ENCODE measurements at places on chromosomes 3 and 15.

DNA sequence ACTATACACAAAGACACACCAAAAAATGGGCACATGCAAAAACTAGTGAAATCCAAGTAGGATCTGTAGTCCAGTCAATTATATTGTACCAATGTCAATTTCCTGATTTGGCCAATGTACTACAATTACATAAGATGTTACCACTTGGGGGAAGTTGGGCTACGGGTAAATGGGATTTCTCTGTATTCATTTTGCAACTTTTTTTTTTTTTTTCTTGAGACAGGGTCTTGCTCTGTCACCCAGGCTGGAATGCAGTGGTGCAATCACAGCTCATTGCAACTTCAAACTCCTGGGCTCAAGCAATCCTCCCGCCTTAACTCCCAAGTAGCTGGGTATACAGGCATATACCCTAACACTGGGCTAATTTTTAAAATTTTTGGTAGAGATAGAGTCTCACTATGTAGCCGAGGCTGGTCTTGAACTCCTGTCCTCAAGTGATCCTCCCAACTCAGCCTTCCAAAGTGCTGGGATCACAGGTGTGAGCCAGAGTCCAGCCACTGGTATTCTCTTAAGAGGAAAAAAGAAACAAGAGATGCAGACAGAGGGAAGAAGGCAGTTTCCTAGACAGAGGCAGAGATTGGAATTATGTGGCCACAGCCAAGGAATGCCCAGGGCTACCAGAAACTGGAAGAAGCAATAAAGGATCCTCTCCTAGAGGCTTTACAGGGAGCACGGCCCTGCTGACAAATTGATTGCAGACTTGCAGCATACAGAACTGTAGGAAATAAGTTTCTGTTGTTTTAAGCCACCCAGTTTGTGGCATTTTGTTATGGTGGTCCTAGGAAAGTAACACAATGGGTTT lies 33.3 kb downstream of the TFDP2 start:
- no peak for DNase-seq

DNA sequence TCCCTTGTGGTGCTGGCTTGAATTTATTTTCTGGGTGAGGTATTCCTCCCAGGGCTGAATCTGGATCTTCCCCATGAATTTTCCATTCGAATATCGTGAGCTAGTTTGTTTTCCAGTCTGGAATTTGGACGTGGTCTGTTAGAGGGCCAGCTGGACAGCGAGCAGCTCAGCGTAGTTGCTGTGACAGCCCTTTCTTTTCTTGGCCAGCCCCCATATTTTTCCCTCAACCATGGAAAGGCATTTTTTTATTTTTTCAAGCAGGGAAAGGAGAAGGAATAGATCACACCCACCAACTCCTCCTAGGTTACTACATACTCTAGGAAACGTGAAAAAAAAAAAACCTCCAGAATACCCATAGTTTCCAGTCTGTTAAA lies 152.0 kb downstream of the KLHL25 start:
- no peak for DNase-seq

- no peak for DNase-seq
Measured at GRCh38 chr3:45623393-45623792, 28.8 kb downstream of the LIMD1 start.

DNA sequence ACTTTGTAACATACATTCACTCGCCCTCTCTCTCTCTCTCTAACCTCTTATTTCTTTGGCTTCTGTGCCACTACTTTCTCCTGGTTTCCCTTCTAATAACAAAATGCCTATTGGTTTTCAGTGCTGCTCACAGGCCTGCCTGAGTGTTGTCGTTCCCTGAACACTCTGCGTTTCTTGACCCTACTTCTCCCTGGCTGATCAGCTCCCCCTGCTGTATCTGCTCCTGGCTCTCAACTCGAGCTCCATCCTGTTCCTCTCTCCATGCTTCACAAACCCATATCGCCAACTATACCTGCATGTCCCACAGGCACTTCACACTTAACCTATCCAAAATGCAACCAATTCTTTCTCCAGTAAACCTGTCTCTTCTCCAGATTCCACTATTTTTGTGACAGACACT lies 111.4 kb downstream of the OPA1 start:
- DNase-seq: no peak

DNA sequence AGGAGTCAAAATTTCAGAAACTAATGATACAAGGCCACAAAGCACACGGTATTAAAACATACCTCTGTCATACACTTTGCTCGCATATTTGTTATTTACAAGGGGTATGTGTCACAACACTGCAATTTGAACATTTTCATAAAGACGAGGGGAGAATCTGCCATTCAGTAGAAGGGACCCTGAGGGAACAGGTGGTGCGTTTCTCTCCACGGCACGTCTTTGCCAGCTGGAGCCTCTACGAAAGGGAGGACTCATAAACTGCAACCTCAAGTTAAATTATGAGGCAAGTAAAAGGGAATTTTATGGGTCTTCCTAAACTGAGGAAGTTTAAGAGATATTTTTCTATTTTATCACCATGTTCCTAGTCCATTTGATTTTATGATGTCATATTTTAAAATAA lies 19.1 kb downstream of the ATP10A start:
- DNase-seq: no peak

- no peak for DNase-seq
Measured at GRCh38 chr3:24985668-24986067, 442.4 kb upstream of the RARB start.

GRCh38 chr3:177382944-177383343 lies 185.7 kb upstream of the TBL1XR1 start:
- no peak for DNase-seq

DNA sequence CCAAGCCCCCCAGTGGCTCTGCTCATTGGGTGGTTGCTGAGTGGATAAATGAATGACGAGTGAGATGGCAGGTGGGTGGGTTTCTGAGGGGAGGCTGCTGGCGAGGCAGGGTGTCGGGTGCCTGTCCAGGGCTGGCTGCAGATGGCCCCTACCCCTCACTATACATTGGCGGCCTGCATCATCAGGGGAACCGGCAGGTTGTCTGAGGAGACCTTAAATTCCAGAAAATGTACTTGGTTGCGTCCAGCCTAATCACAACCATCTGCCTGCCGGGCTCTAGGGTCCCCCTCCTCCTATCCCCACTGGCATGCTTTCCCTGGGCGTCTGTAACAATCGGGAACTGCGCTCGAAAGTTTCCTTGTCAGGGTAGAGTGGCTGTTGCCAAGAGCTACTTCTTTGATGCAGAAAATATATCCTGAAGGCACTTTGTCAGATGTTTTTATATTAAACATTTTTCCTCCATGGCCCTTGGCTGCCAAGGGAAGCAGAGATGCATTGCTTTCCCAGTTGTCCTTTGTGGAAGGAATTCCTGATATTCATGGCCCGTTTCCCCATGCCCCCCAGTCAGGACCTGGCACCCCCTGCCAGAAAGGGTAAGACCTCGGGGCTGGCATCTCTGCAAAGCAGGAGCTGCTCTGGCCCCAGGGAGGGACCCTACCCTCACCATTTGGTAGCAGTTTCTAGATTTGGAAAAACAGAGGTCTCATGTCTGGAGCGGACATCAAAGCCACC lies 22.9 kb downstream of the SMAD6 start:
- DNase-seq: no peak

- no peak for DNase-seq
Measured at GRCh38 chr3:133965013-133965570, 64.6 kb downstream of the SLCO2A1 start.

DNA sequence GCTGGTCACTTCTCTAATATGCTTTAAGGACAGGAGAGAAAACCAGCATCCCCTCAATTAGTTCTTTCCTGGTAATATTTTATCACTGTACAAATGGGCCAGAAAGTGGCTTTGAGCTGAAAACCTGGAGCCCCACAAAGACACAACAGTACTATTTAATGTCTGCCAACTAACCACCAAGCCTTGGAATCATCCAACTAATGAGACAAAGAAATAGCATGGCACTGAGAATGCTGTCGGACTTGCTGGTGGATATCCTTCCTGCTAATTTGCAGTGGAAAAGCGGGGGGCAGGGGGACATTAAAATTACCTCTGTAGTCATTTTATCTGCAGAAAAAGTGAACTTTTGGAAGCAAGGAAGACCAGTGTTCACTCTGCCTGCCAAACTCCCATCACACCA lies 288.5 kb downstream of the KBTBD8 start:
- DNase-seq: no peak

- DNase-seq: no peak
Measured at GRCh38 chr3:124845406-124845805, 41.8 kb downstream of the ITGB5 start.

- DNase-seq: no peak
Measured at GRCh38 chr3:119677641-119677934, 382 bp upstream of the COX17 start.

DNA sequence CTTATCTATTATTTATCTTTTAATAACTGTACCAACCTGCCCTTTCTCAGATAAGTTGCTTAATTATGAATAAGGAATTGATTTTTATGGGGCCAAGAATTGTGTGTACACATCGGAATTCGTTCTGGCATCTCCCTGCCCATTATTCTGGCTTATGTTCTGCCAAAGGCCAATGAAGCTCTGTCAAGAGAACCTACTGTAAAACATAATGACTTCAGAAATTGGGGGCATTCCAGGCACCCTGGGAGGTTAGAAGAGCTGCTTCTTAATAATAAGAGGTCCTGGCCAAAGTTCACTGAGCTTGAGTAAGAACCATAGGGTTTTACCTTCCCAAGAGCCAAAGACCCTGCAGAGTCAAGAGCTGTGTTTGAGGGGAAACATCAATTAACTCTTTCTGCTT lies 261.7 kb downstream of the SLC9A9 start:
- no peak for DNase-seq

- DNase-seq: no peak
Measured at GRCh38 chr3:46489875-46490274, 7.9 kb upstream of the RTP3 start.

GRCh38 chr3:98038286-98038685 lies 3.2 kb upstream of the GABRR3 start:
- no peak for DNase-seq

DNA sequence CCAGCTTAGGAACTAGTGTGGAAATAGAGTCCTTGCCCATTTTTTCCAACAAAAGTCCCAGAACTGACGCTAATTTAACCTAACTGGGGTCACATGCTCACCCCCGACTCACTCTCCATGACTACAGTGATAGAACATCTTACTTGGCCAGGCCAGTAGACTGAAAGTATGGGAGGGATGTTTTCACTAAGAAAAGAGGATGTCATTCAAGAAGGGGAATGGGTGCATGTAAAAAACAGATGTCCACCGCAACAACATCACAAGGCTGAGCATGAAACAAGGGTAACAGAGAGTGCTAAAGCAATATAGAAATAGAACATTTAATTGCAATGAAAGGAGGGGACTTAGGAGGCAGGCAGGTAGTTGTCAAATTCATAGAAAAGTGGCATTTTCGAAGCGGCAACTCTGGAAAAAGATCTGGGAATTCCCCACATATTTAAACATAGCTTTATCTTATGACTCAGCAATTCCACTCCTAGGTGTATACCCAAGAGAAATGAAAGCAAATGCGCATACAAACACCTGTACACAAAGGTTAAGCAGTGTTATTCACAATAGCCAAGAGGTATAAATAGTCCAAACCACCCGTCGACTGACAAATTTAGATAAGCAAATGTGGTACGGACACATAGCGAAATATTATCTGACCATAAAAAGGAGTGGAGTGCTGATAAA lies 41.1 kb upstream of the UBE2E2 start:
- DNase-seq: no peak

DNA sequence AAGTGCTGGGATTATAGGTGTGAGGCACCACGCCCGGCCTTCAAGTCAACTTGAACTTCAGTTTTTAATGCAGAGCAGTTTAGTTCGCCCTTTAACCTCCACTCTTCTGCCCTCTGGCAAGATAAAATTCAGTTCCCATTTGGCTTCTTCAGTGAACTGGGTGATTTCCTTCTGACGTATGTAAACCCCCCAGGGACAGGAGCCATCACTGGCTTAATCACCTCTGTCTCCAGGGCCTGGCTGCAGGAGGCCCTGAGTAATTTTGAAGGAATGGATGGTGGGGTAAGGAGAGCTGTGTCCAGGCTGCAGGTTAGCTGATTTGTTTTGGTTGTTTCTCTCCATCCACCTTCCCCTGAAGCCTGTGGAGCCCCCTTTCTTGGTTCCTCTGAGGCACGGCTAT lies 11.9 kb downstream of the MCM2 start:
- no peak for DNase-seq

DNA sequence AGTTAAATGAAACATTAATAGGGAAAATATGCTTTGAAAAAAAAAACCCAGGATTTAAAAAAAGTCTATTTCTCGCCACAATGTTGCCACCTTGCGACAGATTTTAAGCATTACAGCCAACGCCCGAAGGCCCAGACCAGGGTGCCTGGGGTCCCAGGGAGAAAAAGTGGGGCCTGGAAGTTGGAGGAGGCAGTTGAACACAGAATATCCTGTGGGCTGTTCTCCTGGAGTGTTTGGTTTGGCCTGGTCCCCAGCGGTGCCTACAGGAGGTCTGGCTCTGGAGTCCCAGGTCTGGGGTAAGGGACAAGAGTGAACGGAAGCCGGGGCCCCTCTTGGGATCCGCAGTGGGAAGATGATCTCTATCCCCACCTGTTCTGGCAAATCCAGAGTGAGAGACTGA lies 3.4 kb downstream of the RNU6-1 start:
- DNase-seq: no peak

- no peak for DNase-seq
Measured at GRCh38 chr15:78051596-78051995, 25.9 kb downstream of the TBC1D2B start.

DNA sequence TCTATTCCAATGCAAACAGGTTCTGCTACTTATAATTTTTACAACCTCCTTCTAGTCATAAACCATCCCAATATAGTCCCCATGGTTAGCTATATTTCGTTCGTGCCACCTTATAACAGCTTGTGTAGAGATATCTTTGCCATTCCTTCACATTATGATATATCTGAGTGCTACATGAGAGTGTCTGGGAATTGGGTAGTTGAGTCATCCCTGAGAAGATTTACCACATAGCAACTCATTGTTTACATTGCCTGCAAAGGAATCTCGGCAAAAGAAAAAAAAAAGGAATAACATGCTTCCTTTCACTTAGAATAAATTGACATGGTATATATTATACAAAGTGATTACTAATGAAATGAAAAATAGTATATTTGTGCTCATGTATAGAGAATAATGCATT lies 86.0 kb upstream of the VGLL3 start:
- no peak for DNase-seq

- DNase-seq: no peak
Measured at GRCh38 chr3:4759689-4760312, 219.4 kb upstream of the BHLHE40 start.

- no peak for DNase-seq
Measured at GRCh38 chr15:57746786-57747185, 40.3 kb downstream of the POLR2M start.

- DNase-seq: no peak
Measured at GRCh38 chr15:75164625-75165350, 36.9 kb upstream of the C15orf39 start.

GRCh38 chr3:172199850-172200369 lies 160.5 kb downstream of the FNDC3B start:
- DNase-seq: no peak

DNA sequence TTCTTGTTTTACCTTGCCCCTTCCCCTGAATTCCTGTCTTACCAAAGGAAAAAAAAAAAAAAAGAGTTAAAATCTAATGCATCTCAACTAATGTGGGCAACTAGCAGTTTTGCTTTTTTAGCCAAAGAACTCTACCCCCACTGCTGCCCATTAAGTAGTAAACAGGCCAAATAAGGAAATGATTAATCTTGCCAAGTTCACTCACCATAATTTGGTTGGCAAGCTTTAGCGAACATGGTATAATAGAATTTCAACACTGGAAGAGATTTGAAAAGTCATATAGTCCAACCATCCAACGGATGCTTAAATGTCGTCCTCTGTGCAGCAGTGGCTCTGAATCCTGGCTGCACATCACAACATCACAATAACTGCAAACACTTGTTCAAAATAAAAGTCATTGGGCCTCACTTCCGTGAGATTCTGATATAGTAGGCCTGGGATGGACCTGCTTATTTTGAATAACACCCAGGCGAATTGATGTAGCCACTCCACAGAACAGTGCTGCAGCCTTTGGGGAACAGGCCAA lies 142.0 kb upstream of the UBE2E1 start:
- no peak for DNase-seq

All from stimulated activated CD8-positive, alpha-beta memory T cell treated with anti-CD3 and anti-CD28 coated beads, Interleukin-15, amount 100 ng/mL, for 48 hours (primary cell).